ENCODE measurements at places on chromosomes 12 and 14.

DNA sequence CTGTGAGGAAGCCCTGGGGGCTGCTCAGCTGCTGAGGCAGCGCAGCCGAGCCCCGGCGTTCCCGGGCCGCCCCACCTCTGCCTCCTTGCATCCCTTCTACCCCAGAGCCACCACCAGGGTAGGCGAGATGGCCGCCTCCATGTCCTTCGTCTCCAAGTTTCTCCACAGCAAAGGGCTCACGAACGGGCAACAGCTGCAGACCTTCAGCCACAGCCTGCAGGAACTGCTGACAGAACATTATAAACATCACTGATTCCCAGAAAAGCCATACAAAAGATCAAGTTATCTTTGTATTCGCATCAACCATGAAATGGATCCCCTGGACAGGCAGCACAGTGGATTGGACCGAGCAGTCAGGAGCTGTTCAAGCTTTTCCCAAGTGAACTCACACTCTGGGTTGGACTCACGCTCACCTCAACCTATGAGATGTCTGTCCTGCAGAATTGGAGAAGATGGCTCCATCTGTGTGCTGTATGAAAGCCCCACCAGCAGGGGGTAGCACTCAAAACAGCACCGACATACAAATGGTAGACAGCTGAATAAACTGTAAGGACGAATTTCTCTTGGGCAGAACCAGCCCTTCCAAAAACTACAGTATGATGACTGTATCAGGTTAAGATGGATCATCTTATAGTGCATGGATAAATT, 19.4 kb upstream of the A2M start:
- peak; percentile 98 for DNase-seq

- DNase-seq = no peak
Observed at GRCh38 chr12:48334808-48335207, 15.9 kb downstream of the ZNF641 start.

DNA sequence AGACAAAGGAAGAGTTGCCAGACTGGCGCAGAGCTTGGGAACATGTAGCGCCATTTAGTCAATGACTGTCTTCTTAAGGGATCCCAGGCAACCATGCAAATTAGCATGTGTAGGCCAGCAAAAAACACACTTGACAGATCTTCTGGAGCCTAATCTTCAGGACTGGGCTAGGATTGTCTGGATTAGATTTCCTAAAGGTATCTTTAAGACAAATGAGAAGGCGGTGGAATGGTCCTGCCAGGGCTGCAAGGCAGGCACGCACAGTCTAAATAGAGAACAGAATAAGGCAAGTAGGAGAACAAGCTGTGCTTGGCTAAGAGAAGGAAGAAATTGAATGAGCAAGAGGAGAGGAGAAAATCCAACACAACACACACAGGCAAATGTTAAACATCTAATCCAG, 80.0 kb downstream of the CIT start:
- DNase-seq = no peak

DNA sequence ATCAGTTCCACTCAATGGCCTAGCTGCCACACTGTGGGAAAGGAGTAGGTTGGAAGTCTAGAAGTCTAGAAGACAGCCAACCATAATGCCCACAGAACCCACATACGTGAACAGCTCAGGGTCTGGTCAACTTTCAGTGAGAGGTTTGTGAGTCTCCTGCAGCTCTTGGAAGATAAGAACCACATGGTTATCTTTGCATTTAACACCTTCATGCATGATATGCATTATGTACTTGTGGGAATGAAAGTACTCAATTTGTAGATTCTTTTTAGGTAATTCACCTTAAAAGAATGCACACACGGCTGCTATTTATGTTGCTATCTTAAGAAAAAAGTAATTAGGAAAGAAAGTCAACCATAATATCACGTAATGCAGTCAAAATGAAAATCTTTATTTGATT, 126.7 kb downstream of the ESRRB start:
- DNase-seq = no peak

GRCh38 chr12:124303579-124304313, 8.9 kb downstream of the RFLNA start:
- no peak for DNase-seq

DNA sequence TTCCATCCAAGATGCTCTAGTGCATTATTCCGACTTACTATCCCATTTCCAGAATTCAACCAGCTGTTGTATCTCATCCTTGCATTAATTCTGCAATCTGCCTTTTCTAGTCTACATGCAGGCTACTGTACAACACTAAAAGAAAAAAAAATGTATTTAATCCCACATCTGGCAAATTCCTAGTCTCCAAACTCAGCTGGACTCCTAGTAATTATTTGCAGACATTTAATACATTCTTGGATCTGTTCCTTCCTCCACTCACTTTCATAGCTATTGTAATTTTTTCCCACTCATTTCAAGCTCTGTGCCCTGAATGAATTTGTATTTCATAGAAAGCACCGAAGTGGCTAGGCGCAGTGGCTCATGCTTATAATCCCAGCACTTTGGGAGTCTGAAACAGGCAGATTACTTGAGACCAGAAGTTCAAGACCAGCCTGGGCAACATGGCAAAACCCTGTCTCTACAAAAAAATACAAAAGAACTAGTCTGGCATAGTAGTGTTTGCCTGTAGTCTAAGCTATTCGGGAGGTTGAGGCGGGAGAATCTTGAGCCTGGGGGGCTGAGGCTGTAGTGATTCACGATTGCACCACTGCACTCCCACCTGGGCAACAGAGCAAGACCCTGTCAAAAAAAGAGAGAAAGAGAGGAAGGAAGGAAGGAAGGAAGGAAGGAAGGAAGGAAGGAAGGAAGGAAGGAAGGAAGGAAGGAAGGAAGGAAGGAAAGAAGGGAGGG, 39.5 kb upstream of the YAF2 start:
- no peak for DNase-seq

DNA sequence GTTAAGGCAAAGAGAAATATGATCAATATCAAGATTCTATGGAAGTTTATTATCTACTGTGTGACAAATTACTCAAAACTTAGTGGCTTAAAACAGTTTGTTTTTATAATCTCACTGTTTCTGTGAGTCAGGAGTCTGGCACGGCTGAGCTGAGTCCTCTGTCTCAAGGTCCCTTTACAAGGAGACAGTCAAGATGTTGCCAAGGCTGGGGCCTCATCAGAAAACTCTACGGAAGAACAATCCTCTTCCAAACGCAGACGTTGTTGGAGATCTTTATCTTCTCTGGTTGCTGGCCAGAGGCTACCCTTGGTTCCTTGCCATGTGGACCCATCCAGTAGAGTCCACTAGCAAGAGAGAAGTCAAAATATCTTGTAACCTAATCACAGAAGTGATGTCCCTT, 100.6 kb upstream of the CCND2 start:
- no peak for DNase-seq

- DNase-seq = peak; percentile 28
Observed at GRCh38 chr14:94317259-94317658, 5.9 kb downstream of the SERPINA6 start.

DNA sequence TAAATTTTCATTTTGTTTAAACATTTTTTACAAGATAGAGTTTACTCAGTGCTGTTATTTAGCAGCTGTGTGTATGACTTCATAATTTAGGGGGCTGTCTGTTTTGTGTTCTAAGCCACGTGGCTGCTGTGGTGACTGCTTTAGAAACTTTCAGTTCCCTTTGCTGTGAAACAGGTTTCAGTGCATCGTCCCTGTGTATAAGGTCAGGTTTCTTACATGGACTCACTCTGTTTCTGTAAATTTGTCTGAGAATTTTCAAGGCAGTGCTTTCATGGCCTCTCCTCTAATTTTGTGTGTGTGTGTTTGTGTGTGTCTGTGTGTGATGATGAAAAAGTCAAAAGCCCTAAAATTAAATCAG, 32.4 kb downstream of the BICD1 start:
- peak; percentile 49 for DNase-seq

GRCh38 chr14:80768646-80769045, 172.9 kb downstream of the CEP128 start:
- peak; percentile 24 for DNase-seq
